Stimulated activated CD8-positive, alpha-beta memory T cell treated with anti-CD3 and anti-CD28 coated beads, Interleukin-2, amount 100 ng/mL, for 1 hour (primary cell): ENCODE measurements at places on chromosomes 3 and 15.

GRCh38 chr3:11304175-11304574 is 32.0 kb downstream of the ATG7 start:
- DNase-seq = no peak

DNA sequence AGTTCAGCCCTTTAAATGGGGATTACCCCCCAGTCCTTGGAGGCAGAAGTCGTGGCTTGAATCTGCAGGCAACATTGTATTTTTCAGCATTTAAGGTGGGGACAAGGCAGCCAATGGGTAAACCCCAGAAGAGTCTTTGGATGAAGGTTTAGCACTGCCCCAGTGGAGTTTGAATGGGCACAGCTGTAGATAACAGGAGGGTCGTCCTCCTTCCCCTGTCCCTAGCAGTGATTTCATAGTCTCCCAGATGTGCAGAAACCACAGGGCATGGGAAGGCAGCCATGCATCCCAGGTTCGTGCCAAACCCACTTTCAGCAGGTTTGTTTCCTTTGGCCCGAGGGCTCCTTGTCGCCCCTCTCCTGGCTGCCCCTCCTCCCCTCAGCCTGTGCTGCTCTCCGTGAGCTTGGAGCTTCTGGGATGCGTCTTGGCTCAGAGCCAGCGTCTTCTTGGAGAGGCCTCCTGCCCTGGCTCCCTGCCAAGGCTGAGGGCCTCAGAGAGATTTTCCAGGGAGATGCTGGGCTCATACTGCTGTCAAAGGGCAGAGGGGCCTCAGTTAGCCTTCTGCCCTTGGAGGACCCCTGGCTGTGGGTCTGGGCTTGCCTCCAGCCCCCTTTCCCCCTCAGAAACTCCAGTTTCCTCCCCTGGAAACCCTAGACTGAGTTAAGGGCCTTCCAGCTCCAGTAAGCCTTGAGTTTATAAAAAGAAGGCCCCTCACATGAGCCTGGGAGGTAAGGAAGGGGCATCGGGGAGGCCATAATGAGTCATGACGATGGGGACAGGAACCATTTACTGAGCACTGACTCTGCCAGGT is 48.9 kb upstream of the POLG start:
- no peak for DNase-seq

DNA sequence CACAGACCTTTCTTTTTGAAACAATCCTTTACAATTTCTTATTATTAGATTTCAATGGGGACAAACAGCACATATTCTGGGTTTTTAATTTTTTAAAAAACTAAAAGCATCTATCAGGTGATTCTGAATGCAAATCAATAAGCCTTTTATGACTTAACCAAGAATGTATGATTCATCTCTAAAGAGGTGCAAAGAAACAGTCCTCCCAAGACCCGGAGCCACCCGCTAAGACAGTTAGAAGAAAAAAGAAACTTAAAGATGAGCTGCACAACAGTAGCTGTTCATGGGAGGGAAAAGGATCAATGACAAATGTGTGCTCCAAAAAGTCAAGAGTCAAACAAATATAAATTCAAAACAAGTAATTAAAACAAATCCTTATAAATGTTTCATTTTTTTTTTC is 319.5 kb downstream of the THSD4 start:
- DNase-seq = no peak

DNA sequence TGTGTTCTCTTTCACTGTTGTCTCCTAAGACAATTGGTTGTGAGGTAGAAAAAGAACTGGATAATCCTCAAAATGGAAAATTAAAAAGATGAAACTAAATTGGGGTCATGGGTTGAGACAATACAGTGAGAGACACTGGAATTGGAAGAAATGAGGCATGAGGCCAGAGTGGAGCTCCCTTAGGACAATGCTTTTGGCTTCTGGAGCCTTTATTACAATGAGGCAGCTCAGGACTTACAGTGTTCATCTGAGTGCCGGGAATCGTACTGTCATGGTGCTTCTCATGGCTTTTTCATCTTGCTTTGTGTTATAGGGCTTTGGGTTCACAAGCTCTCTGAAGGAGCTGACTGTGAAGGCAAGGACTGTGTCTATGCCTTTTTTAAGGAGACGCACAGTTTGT is 293.5 kb downstream of the SOX2 start:
- no peak for DNase-seq

DNA sequence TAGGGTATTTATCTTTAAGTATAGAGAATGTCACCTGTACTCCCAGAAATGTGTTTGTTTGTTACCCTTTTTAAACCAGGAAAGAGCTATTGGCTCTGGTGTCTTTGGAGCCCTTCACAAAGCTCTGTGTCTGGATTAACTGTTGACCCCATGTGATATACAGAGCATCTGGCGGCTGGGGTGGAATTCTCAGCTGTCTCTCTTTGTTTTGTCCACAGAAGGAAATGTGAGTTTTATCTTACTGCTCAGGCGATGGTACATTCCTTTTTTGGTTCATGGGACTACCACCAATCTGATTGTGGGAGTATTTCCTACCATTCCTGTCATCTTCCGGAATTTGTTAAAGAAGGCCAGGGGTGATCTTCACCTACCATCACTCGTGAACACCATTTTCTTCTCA is 120.3 kb downstream of the AKAP13 start:
- DNase-seq = no peak

DNA sequence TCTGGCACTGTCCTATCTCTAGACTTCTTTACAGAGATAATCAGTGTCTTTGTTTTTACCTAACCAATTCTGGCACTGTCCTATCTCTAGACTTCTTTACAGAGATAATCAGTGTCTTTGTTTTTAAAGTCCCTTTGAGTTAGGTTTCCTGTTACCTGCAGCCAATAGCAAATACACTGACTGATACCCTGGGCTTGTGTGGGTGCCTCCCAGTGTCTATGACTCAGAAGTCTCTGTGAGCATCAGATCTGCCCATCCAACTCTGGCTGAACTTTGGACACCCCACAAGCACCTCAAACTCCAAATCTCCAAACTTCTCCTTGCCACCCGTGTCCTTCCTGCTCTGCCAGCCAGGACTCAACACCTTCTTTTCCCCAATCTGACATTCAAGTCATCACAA is 30.4 kb downstream of the SLC41A3 start:
- no peak for DNase-seq
